ENCODE measurements at places on chromosomes 7 and 10.

- DNase-seq: no peak
Observed at GRCh38 chr7:96377399-96377798, 55.5 kb upstream of the SLC25A13 start.

GRCh38 chr10:119806334-119807130 lies 66.1 kb downstream of the MCMBP start:
- no peak for DNase-seq

- DNase-seq: no peak
Observed at GRCh38 chr10:62981096-62981495, 152.0 kb upstream of the NRBF2 start.

- no peak for DNase-seq
Observed at GRCh38 chr10:128861018-128861901, 605.8 kb upstream of the MGMT start.

DNA sequence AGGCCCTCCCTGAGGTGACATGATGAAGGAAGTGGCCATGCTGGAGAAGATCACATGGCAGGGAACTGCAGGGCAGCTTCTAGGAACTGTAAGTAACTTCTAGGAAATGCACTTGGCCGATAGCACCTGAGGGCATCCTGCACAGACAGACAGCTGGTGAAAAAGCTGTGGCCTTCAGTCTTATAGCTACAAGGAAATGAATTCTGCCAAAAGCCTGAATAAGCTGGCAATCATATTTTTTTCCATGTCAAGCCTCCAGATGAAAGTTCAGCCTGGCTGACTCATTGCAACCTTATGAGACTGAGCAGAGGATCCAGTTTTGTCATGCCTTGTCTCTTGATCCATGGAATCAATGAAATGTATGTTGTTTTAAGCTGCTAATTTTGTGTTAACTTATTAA lies 91.1 kb upstream of the CACNA2D1 start:
- DNase-seq: no peak

GRCh38 chr10:92667078-92667477 lies 22.7 kb upstream of the HHEX start:
- no peak for DNase-seq

DNA sequence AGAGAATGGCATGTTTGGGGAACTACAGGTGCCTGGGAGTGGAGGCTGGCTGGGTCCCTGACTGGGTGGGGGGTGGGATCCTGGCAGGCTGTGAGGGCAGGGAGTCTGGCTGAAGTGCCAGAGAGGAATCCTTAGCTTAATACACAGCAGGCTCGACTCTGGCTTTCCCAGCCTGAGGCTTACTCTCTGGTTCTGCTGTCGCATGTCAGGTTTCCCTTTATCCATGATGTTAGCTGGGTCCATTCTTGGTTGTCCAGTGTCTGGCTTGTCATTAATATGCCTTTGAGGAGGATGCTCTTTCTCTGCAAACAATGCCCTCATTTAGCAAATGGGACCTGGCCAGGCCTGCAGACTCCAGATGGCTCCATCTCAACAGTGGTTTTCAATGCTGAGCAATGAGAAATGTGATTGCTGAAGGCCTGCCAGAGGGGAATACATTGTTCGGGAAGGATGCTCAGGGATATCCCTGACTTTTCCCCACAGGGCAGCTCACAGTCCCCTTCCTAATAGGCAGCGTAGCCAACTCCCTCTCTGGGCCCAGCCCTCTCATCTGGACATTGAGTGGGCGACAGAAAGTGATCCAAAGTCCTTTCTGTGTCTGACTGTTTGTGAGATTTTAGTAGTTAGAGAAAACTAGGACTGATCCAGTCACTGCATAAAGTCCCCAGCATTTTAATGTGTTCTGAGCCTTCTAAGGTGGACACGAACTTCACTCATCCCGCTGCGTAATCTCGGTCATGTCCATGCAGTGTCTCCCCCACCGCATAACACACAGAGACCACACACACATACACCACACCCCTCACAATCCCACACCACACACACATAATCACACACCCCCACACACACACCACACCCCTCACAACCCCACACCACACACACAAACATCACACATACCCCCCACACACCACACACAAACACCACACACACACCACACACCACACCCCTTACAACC lies 124.9 kb downstream of the ANLN start:
- DNase-seq: no peak

DNA sequence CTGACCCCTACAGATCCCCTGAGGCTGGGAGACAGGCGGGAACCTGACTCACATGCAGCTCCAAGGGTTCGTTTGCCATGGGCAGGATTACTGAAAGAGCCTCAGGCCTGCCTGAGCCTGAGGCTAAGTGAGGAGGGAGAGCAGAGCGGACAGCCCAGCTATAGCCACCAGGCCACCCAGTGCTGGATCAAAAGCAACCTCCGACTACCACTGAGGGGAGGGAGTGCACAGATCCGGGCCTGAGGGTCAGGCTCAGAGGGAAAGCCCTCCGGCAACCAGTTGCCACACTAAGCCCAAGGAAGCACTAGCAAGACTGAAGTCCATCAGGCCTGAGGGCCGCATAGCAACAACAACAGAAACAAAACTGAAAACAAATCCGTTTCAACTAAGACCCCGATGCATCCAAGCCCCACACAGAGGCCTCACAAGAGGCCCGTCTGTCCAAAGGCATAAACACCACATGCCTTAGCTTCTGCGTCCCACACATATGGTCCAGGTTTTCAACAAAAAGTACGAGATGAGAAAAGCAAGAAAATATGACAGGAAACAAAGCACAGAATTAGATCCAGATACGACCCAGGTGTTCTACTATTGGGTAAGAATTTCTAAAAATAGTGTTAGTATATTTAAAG lies 92.5 kb upstream of the VIPR2 start:
- DNase-seq: no peak

DNA sequence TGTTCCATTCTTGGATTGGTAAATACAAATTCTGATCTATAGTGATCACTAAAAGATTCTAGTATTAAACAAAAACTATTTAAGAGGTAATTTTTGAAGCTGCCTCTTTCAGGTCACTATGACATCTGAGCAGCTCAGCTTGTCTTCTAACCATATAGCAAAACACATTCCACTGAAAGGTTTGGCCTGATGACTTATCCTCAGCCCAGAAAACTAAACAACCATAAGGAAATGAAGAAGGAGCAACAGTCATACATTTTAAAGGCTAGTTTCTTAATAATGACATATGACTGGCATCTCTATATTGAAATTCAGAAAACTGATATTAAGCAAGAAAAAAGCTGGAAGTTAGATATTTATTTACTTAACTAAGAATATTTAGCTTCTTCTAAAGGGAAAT lies 24.6 kb downstream of the NT5C2 start:
- no peak for DNase-seq

DNA sequence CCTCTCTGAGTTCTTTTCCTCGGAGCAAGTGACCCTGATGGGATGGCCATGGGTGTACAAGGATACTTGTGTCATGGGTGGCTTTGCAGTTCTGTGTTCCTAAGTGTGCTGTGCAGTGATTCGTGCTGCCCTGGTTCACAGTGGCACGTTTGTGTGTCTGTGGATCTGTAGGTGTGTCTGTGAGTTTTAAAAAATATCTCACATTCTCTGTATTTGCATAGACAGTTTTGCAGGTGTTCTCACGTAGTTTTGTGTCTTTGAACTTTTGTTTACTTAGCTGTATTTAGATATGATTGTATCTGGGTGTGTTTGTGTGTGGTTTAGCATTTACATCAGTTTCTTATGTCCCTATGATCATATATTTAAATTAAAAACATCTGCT lies 3.7 kb downstream of the ZNF775 start:
- no peak for DNase-seq

DNA sequence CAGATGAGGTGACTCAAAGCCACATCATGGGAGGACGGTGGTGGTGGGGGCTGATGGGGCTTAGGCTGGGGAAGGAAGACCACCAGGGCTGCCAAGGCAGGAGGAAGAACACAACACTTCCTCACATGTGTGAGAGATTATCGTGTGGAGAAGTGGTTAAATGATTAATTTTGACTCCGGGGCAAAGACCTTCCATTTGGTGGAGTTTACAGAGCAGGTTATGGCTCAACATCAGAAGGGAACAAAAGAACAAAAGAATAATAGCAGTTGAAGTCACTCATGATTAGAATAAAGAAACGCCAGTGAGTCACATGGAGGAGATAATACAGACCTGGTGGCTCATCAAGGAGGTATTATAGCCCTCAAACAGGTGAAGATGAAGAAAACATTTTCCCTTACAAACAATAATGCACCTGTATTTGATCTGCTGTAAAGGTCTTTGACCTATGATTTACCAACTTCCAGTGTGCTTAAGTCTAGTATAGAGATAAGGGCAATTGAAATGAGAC lies 170.1 kb downstream of the PKD1L1 start:
- DNase-seq: no peak

DNA sequence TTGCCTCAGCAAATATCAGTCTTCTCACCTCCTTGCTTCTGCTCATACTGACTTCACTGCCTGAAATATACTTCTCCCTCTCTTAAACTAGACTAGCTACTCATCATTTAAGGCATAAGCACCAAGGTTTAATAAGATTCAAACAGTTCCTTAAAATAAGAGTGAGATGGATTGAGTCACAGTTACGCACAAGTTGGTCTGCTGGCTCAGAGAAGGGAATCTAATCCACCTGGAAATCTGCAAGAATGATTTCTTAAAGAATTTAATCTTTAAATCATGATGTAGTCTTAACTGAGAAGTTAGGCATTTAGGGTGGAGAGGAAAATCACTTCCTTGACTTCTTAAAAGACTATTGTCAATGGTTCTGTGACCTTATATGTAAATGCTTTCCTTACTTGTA lies 56.2 kb upstream of the TMEM140 start:
- no peak for DNase-seq

GRCh38 chr10:84908491-84908890 lies 580.1 kb downstream of the CCSER2 start:
- no peak for DNase-seq

- DNase-seq: no peak
Observed at GRCh38 chr10:71443676-71444075, 47.0 kb downstream of the CDH23 start.

- no peak for DNase-seq
Observed at GRCh38 chr10:100889546-100889945, 23.2 kb upstream of the SLF2 start.

DNA sequence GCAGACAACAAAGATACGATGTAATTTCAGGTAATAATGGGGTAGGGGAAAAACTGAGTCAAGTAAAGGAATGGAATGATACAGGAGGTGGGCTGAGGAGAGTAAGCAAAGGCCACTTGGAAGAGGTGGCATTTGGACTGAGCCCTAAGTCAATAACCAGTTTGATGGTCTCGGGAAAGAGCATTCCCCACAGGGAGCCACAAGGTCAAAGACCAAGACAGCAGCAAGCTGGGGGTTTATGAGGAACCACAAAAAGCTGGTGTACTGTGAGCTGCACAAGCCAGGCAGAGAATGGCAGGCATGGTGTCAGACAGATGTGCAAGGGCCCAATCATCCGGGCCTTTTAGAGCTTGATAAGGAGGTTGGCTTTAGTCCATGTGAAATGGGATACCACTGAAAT lies 98.7 kb downstream of the NOC3L start:
- DNase-seq: no peak

- no peak for DNase-seq
Observed at GRCh38 chr7:42945821-42946626, 13.8 kb downstream of the MRPL32 start.

DNA sequence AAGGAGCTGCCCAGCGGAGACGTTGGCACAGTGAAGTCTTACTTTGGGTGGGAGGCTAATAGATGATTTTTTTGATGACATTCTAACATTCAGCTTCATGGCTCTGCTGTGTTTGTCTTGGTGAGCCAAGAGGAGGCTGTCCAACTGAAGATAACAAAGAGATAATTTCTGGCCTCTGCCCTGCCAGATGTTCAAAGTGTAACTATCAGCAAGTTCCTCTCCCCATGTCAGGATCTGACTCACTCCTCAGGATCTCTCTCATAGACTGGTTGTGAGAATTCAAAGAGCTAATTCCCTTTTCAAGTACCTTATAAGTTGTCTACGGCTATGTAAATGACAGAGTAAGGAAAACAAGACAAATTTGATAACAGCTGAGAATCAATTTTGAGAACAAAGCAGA lies 1340.9 kb downstream of the XPNPEP1 start:
- DNase-seq: no peak

- no peak for DNase-seq
Observed at GRCh38 chr7:158030566-158030965, 557.1 kb downstream of the PTPRN2 start.

DNA sequence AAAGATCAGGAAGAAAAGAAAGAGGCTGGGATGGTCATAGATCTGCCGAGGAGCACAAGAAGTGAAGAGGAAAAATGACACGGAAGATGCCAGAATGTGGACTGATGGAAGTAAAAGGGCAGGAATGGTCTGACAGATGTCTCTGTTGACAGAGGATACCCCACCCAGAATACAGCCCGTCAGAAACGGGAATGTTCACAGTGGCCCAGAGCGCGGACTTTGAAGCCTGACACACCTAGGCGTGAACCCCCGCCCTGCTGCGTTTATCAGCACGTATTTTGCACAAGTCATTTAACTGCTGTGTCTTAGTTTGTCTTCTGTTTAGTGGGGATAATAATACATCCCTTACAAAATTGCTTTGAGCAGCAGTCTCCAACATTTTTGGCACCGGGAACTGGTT lies 27.1 kb downstream of the AKR1B1 start:
- no peak for DNase-seq

DNA sequence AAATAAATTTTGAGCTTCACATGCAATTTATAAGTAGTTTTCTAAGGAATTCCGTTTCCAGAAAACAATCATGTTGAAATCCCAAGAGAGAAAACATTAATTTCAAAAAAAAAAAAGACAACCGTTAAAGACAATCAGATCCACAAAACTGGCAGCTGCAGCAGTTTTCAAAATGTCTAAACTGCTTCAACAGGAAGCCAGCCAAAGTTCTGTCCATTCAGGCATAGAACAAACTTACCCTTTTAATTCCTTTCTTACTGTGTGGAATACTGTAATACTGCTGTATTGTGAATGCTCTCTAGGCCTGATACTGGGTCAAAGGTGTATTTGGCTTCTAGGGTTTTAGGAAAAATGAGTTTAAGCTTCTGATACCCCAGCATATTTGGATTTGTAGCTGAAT lies 31.6 kb downstream of the HOXA1 start:
- no peak for DNase-seq

GRCh38 chr10:87818505-87819288 lies 671 bp upstream of the ATAD1 start:
- peak; percentile 49 for DNase-seq

DNA sequence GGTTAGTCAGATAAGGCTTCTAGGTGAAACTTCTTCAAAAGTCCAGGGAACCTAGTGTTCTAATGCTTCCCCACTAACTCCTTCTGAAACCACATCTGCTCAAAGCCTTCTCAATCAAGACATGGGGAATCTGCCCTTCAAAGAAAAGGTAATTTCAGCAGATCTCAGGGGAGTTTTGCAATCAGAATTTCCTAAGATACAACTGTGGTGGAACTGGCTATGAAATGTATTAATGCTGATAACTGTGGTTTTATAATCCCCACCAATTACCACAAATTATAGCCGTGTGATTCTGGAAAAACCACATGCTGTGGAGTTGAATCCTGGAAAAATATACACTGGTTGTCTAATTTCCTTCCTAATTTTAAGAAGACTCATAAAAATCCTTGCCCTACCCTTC lies 233.8 kb downstream of the SORCS1 start:
- no peak for DNase-seq

- DNase-seq: no peak
Observed at GRCh38 chr7:127879436-127879835, 151.8 kb downstream of the LRRC4 start.

GRCh38 chr7:133315332-133316040 lies 62.6 kb downstream of the EXOC4 start:
- no peak for DNase-seq

Measured in activated T-cell treated with anti-CD3 and anti-CD28 coated beads for 48 hours (primary cell).